ENCODE measurements at places on chromosomes 1 and 21. TPM values are rescaled to one million over a fixed set of nuclear protein-coding genes. Genes with fewer than 3 reads are reported as not detected.

- no peak overlapping the region for H3K27ac ChIP-seq
- no peak for DNase-seq
Observed at GRCh38 chr1:107966550-107966949, 1.6 kb upstream of the VAV3 start.

DNA sequence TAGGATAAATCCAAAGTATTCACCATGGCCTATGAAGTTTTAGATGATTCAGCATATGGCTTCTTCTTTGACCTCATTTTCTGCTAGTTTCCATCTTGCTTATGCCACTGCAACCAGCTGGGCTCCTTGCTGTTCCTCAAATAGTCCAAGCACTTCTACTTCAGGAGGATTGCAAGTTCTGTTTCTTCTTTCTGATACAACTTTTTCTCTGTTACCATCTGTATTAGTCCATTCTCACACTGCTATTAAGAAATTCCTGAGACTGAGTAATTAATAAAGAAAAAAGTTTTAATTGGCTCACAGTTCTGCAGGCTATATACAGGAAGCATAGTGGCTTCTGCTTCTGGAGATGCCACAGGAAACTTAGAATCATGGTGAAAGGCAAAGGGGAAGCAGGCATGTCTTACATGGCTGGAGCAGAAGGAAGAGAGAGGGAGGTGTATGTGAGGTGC is 20.3 kb downstream of the PTGS2 start:
- H3K4me1 ChIP-seq: no peaks in the 10 kb centered on the region
- H3K4me3 ChIP-seq: no peak overlapping the region
- H3K27me3 ChIP-seq: peaks cover 3% of the 10 kb centered on the region
- H3K27ac ChIP-seq: no peak overlapping the region
- no peak for DNase-seq
- H3K36me3 ChIP-seq: no peaks in the 10 kb centered on the region

Gene C4BPB
- total RNA-seq: 2.7 TPM

Gene ATP5PO
- total RNA-seq: 167 TPM

DNA sequence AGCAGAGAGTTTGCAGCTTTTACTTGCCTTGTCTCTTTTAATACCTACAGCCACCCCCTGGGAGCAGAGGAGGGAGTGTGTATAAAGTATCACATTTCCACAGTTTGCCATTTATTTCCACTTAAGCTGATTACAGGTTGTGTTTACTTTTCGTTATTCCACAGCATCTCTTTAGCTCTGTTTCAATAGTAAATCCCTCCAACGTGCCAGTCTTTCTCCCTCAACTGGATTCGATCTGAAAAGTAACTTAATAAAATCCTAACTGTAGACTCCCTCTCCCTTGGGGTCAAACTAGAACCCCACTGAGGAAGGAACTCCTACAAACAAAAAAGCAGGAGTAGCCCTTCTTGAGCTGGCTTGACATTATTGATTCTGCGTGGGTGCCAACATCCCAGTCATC is 3.1 kb upstream of the FCGR2A start:
- no peak for DNase-seq
- no peak overlapping the region for H3K27ac ChIP-seq
- H3K36me3 ChIP-seq: no peaks in the 10 kb centered on the region
- no peak overlapping the region for H3K4me3 ChIP-seq
- H3K27me3 ChIP-seq: peaks cover 50% of the 10 kb centered on the region

DNA sequence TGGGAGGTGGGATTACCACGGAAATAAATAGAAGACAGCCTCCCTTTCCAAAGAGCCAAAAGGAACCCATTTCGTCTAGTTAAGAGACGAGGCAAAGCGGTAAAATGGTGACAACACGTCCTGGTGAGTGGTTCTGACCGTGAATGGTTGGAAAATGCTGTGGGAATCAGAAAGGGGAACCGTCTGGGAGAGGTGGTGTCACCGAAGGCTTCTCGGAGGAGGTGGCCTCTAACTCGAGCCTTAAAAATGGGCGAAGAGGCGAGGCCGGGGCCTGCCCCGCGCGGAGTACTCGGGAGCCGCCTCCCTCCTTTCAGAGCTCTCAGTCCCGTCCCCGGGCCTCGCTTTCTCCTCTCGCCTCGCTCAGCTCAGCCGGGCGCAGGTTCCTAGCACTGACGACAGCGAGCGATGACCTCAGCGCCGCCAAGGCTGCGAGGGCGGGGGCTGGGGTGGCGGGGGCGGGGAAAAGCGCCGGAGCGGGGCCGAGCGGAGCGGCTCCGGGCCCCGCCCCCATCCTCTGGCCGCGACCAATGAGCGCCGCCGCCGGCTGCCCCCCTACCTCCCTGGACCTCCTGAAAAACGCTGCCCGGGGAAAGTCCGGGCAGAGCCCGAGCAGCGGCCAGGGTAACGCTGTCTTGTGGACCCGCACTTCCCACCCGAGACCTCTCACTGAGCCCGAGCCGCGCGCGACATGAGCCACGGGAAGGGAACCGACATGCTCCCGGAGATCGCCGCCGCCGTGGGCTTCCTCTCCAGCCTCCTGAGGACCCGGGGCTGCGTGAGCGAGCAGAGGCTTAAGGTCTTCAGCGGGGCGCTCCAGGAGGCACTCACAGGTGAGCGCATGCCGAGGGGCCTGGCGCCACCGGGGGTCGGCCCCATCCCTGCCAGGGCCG is at the start of gene BTG2:
BTG2 (plus strand) TSS at position 601 of the 890 bp plus-strand sequence; CDS start at position 689, 88 bp downstream.
- H3K4me3 ChIP-seq: peak within 1 kb of the TSS; percentile 94
- DNase-seq: peak; percentile 92
- no peaks in the 10 kb centered on the region for H3K27me3 ChIP-seq
- peak within 1 kb of the TSS; percentile 95 for H3K27ac ChIP-seq
- peaks cover 55% of the 10 kb centered on the region for H3K4me1 ChIP-seq

- peaks cover 48% of the 10 kb centered on the region for H3K36me3 ChIP-seq
- no peak overlapping the region for H3K4me3 ChIP-seq
- H3K4me1 ChIP-seq: peaks cover 33% of the 10 kb centered on the region
- no peaks in the 10 kb centered on the region for H3K27me3 ChIP-seq
- DNase-seq: no peak
Observed at GRCh38 chr1:12591267-12591938, 26.6 kb downstream of the DHRS3 start.

- no peaks in the 10 kb centered on the region for H3K4me1 ChIP-seq
- no peaks in the 10 kb centered on the region for H3K27me3 ChIP-seq
- no peak overlapping the region for H3K4me3 ChIP-seq
- DNase-seq: no peak
- H3K27ac ChIP-seq: no peak overlapping the region
Observed at GRCh38 chr21:14414932-14415508, 32.1 kb upstream of the HSPA13 start.

DNA sequence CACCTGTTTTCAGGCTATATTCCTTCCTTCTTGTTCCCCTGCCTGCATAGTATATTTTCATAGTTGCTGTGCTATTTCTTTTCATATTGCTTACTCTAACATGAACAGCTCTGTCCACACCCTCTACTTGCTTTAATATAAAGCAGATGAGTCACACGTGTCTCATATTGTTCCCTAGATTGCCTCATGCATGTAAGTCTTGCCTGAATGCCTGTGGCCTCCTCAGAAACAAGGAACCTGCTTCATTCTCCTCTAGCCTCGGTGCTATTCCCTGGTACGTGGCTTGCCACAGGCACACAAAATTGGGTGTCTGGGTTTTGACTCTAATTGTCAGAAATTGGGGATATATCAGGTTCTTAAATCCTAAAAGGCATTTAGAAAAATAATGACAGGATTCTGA is 16.5 kb upstream of the PKP1 start:
- H3K4me1 ChIP-seq: no peaks in the 10 kb centered on the region
- DNase-seq: no peak
- H3K36me3 ChIP-seq: no peaks in the 10 kb centered on the region

GRCh38 chr1:217622042-217622441 is 8.8 kb downstream of the GPATCH2 start:
- no peak for DNase-seq
- H3K36me3 ChIP-seq: peaks cover 20% of the 10 kb centered on the region
- H3K27ac ChIP-seq: no peak overlapping the region
- no peak overlapping the region for H3K4me3 ChIP-seq

Gene CYP4X1
- not detected for total RNA-seq

DNA sequence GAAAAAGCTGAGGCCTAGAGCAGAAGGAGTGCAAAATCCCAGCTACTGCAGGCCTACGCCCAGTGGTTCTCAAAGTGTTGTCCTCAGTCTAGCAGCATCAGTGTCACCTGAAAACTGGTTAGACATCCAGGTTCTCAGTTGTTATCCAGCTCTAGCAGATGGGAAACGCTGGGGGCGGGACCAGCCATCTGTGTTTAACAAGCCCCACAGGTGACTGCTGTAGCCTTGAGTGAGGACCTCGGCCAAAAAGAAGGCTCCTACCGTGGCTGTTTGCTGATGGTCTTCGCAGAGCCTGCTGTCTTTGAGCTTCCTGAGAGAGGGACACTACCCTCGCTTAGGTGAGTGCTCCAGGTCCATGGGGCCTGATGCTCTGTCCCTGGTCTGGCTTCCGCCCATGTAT is 69.7 kb downstream of the LRRN2 start:
- no peak overlapping the region for H3K27ac ChIP-seq
- no peaks in the 10 kb centered on the region for H3K4me1 ChIP-seq
- no peak overlapping the region for H3K4me3 ChIP-seq
- no peaks in the 10 kb centered on the region for H3K27me3 ChIP-seq

DNA sequence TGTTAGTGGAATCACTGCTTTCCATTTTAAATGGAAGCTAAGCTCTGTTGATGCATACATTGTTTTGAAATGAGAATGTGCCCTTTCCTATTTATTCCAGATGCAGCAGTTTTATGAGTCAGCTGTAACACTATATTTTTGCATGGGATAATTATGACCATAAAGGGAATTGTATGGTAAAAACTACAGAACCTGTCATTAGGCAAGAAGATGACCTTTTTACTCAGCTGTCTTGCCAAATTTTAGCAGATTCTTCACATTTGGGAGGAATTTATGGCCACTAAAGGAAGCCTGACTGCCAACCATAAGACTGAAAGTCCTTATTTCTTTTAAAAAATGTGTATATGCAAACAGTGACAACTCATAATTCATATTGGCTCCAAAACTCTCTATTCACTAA is 356.3 kb upstream of the PRMT6 start:
- no peaks in the 10 kb centered on the region for H3K27me3 ChIP-seq
- H3K36me3 ChIP-seq: no peaks in the 10 kb centered on the region
- H3K27ac ChIP-seq: no peak overlapping the region
- DNase-seq: no peak
- no peaks in the 10 kb centered on the region for H3K4me1 ChIP-seq

DNA sequence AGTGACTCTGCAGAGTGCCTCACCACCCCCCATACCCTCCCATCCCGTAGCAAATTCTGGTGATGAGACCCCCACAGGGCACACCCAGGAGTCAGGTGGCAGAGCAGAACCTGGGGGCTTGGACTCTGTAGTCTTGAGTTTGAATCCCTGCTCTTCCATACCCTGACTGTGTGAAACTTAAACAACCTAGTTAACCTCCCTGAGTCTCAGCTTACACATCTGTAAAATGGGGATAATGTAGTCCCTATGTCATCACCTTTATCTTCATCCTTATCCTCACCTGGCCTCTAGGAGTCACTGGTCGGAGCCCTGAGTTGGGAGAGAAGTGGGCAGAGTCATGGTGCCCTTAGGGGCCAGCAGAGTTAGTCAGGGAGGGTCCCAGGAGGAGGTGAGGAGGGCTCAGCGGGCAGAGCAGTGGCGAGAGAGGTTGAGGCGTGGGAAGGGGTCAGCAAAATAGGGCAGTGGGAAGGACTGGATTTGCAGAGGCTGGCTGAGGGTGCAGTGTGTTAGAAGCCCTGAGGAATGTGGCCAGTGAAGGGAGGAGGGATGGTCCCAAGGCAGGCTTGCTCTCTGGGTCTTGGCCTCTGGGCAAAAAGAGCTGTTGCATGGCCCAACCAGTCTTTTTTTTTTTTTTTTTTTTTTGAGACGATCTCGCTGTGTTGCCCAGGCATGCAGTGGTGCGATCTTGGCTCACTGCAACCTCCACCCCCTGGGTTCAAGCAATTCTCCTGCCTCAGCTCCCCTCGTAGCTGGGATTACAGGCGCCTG is 18.6 kb downstream of the C1orf167 start:
- H3K27ac ChIP-seq: peak overlapping the region; percentile 73
- no peaks in the 10 kb centered on the region for H3K36me3 ChIP-seq
- H3K4me3 ChIP-seq: no peak overlapping the region
- H3K27me3 ChIP-seq: peaks cover 4% of the 10 kb centered on the region

DNA sequence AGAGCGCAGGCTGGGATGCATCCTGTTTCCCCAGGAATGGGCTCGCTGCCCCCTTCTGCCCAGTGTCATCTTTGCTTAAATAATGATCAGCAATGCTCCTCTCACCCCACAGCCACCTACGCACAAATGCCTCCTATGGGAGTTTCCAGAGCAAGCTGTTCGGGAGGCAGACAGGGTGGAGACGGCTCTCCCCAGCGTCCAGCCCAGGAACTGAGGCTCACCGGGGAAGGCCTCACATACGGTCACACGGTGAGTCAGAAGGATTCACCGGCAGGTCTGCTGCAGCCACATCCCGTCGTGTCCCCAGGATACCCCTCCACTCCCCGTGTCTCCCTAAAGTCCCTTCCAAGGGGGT is 40.3 kb upstream of the RUNX3 start:
- DNase-seq: no peak
- peak overlapping the region; percentile 85 for H3K4me3 ChIP-seq
- peak overlapping the region; percentile 91 for H3K27ac ChIP-seq
- H3K4me1 ChIP-seq: peaks cover 79% of the 10 kb centered on the region
- peaks cover 22% of the 10 kb centered on the region for H3K36me3 ChIP-seq

GRCh38 chr1:36560621-36561360 is 78.1 kb upstream of the CSF3R start:
- peaks cover 8% of the 10 kb centered on the region for H3K27me3 ChIP-seq
- no peak overlapping the region for H3K27ac ChIP-seq
- no peaks in the 10 kb centered on the region for H3K36me3 ChIP-seq
- no peaks in the 10 kb centered on the region for H3K4me1 ChIP-seq
- peak; percentile 8 for DNase-seq

- peaks cover 11% of the 10 kb centered on the region for H3K4me1 ChIP-seq
- peaks cover 2% of the 10 kb centered on the region for H3K36me3 ChIP-seq
- no peaks in the 10 kb centered on the region for H3K27me3 ChIP-seq
- DNase-seq: no peak
Observed at GRCh38 chr1:180188684-180189175, 34.1 kb downstream of the QSOX1 start.

Gene PPFIA4
- 48.5 TPM for total RNA-seq

- H3K4me1 ChIP-seq: peaks cover 4% of the 10 kb centered on the region
- no peak overlapping the region for H3K27ac ChIP-seq
- no peaks in the 10 kb centered on the region for H3K27me3 ChIP-seq
- H3K36me3 ChIP-seq: peaks cover 9% of the 10 kb centered on the region
Observed at GRCh38 chr1:226149806-226150205, 36.7 kb downstream of the ACBD3 start.

Gene FAM3B
- total RNA-seq: not detected

DNA sequence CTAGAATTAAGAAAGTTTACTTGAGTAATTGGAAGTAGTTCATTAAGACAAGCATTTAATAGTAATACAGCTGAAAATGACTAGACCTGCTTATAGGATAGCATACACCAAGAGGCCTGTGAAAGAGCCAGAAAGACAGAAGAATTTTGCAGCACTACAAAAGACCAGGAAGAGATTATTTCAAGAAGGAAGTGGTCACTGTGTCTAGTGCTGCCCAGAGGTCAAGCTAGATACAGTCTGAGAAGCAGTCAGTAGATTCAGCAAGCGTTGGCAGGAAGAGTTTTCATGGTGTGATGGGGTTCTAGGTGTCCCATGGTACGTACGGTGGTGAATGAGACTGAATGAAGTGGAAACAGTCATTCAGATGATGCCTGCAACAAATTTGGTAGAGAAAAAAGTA is 31.5 kb downstream of the RGS8 start:
- DNase-seq: no peak
- no peak overlapping the region for H3K4me3 ChIP-seq
- H3K27me3 ChIP-seq: peaks cover 20% of the 10 kb centered on the region
- peaks cover 4% of the 10 kb centered on the region for H3K4me1 ChIP-seq
- H3K27ac ChIP-seq: no peak overlapping the region
- H3K36me3 ChIP-seq: no peaks in the 10 kb centered on the region

Gene NBPF1
- 12.6 TPM for total RNA-seq

Measured in activated naive CD8-positive, alpha-beta T cell treated with anti-CD3 and anti-CD28 coated beads, Interleukin-2, amount 10 ng/mL, durations not matched to agents 7 days and 5 days (primary cell).